ENCODE measurements at places on chromosomes 2 and 18.

DNA sequence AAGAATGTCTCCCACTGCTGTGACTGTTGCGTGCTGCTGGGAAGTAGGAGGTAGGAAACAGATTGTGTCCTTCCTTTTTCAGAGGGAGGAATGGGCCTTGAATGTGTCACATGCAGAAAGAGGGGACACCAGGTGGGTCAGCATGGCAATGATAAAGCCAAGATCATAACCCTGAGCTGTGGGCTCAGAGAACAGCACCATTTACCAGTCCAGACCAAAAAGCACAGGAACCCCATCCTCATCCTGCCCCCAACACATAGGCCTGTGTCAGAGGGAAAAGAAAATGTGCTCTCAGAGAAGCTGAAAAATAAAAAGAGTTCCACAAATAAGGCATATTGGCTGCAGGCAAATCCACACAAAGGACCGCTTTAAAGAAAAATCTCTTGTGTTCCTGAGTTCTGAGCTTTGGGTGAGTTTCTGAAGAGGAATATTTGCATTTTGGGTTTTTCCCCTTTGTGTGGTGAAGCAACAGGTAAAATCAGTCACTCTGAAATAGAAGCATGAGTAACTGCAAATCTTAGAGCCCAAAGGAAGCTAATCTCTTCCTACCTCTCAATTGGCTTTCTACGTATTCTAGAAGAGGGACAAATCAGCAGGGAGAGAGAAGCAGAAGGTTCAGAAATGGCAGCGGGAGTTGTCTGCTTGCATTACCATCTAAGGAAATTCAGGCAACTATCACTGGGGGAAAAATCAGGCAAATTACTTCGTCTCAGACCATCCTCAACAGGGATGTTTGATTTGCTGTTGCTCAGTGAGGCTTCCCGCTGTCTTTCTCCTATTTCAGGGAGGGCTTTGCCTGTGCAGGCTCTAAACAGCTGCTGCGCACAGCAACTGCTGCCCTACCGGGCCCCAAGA is 106.8 kb downstream of the BCL11A start:
- DNase-seq = no peak

GRCh38 chr18:76670564-76671288 is 151.6 kb upstream of the ZNF236 start:
- DNase-seq = no peak

DNA sequence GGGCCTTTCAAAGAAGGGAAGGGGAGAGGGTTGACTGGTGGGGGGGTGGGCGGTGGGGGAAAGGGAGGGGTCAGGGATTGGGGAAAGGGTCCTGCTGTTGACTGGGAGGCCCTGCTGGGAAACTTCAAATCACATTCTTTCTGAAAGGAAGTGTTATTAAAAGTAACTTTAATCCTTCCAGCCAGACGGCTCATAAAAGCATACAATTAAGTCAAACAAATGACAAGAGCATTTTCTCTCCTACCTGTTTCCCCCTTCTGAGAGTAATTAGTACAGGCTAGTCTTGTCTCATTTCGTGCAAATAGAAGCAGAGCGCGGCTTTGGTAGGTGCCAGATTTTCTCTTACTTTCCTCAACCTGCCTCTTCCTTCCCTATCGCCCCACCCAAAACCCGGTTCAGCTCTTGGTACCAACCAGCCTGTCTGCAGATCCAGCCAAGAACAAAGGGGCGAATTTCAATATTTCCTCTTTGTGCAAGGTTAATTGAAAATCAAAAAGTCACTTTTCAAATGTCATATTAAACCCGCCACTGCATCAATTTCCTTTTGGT is 2112.6 kb upstream of the PIK3C3 start:
- DNase-seq = no peak

DNA sequence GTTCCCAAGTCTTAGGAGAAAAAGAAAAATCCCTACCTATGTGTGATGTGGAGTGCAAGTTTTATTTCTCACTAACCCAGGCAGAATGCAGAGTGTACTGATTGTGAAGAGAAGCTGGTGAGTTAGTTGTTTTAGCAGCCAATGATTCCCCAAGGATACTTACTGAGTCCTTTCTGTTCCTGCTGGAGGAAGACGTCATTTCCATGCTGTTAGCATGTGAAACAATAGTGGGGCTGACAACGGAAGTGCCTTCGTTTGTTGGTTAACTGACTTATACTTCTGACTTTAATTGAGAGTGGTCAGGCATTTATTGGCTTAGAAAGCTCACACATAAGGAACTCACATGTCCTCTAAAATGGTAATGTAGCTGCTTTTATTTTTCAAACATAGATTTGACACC is 180.6 kb downstream of the MC4R start:
- DNase-seq = no peak

GRCh38 chr2:221495731-221496130 is 76.4 kb downstream of the EPHA4 start:
- DNase-seq = no peak

GRCh38 chr18:50169149-50169548 is 25.8 kb downstream of the MYO5B start:
- DNase-seq = no peak

DNA sequence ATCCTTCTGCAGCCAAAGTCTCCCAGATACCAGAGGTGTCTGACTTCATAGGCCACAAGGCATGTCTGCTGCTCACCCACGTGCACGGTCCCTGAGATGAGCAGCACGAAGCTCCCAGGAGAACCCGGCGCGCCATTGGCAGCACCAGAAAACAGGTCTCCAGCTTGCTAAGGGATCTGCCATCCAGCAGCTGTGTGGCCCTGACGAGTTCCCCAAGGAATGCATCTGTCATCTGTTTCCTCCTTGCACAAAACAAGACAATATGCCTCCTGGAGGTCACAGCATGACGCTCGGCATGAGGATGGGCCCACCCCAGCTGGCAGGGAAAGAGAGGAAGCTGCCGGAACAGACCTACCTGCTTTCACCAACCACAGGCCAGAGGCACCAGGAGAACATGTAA is 29.2 kb downstream of the HS6ST1 start:
- no peak for DNase-seq

GRCh38 chr18:21820033-21820810 is 79.6 kb downstream of the MIB1 start:
- no peak for DNase-seq

DNA sequence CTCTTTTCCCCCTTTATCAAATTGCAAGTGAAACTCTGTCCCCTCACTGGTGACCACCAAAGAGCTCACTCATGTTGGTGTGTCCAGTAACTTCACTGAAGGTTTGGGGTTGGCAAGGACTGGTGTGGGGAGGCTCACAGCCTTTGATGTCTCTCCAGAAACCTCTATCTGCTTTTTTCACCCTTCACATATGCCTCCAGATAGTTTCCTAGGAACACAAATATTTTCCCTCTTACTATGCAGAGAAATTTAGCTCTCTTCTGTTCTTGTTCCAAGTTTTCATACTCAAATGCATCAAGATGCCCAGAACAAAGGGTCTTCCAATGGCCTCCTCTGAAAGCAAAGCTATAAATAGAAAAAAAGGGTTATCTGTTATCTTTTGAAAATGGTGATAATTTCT is 20.7 kb downstream of the DTNA start:
- no peak for DNase-seq

DNA sequence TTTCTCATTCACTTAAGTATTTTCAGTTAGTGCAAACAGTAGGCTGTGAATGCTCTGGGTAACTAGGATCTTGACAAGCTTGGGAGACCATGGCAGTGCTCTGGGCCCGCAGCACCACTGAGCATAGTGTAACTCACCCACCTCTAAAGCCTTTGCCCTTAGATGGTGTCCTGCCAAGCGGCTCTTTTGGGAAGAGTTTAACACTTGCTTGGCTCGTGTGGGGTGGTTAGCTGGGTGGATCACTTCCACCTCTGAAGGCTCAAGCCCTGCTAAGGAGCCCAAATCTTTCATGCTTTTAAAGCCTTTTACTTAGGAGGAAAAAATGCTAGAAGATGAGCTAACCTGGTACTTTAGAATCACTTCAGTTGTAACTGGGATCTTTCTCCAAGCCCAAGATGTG is 33.9 kb downstream of the PTPN18 start:
- DNase-seq = no peak

GRCh38 chr2:176293334-176293733 is 24.1 kb downstream of the MTX2 start:
- DNase-seq = no peak

DNA sequence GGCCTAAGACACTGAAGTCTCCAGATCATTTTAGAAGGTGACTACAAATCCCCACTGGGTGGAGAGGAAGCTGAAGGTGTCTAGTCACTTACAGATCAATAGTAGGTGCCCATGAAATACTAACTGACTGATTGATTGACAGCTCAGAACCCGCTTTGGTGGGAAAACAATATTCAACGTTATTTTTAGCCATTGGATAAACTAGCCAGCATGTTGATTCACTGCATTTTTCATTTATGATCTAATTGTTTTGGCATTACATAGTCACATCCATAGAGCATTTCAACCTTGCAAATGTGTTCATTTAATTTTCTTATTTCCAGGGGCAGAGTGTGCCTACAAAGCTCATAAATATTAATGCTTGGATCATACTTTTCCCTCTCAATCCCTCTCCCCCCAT is 162.3 kb downstream of the MREG start:
- no peak for DNase-seq
